Tibial nerve (tissue), 4 donors: ENCODE measurements at places on chromosomes 5 and 9. TPM values are rescaled to one million over a fixed set of nuclear protein-coding genes. Genes with fewer than 3 reads are reported as not detected.

- no peak overlapping the region for H3K4me3 ChIP-seq
- DNase-seq, result no peak
- no peaks in the 10 kb centered on the region for H3K27me3 ChIP-seq
- no peak overlapping the region for H3K27ac ChIP-seq
- H3K36me3 ChIP-seq, result no peaks in the 10 kb centered on the region
Measured at GRCh38 chr9:114551750-114552685, 35.6 kb upstream of the ATP6V1G1 start.

- H3K27ac ChIP-seq, result no peak overlapping the region
- H3K4me1 ChIP-seq, result peaks cover 9% of the 10 kb centered on the region
- no peak overlapping the region for H3K4me3 ChIP-seq
- no peaks in the 10 kb centered on the region for H3K27me3 ChIP-seq
Measured at GRCh38 chr5:129857116-129857515, 47.1 kb upstream of the CHSY3 start.

SPAAR gene
- 9.6 TPM for total RNA-seq

- H3K27me3 ChIP-seq, result no peaks in the 10 kb centered on the region
- DNase-seq, result no peak
- H3K27ac ChIP-seq, result no peak overlapping the region
- H3K4me1 ChIP-seq, result no peaks in the 10 kb centered on the region
- H3K36me3 ChIP-seq, result no peaks in the 10 kb centered on the region
Measured at GRCh38 chr5:158255609-158256008, 396.7 kb upstream of the CLINT1 start.

- H3K36me3 ChIP-seq, result peaks cover 26% of the 10 kb centered on the region
- no peaks in the 10 kb centered on the region for H3K27me3 ChIP-seq
- no peaks in the 10 kb centered on the region for H3K4me1 ChIP-seq
- no peak overlapping the region for H3K27ac ChIP-seq
- H3K4me3 ChIP-seq, result no peak overlapping the region
Measured at GRCh38 chr9:113269355-113269754, 6.0 kb downstream of the CDC26 start.

TCF7 gene
- 7.2 TPM for total RNA-seq

GRCh38 chr5:9622971-9623421 lies 7.2 kb downstream of the TAS2R1 start:
- H3K27ac ChIP-seq, result no peak overlapping the region
- no peak for DNase-seq
- no peaks in the 10 kb centered on the region for H3K27me3 ChIP-seq
- H3K4me3 ChIP-seq, result no peak overlapping the region
- H3K36me3 ChIP-seq, result no peaks in the 10 kb centered on the region

GRCh38 chr9:131707733-131708157 lies 32.1 kb downstream of the RAPGEF1 start:
- no peaks in the 10 kb centered on the region for H3K36me3 ChIP-seq
- H3K4me3 ChIP-seq, result no peak overlapping the region
- no peak overlapping the region for H3K27ac ChIP-seq
- no peaks in the 10 kb centered on the region for H3K27me3 ChIP-seq
- DNase-seq, result no peak
- peaks cover 63% of the 10 kb centered on the region for H3K4me1 ChIP-seq

- H3K4me3 ChIP-seq, result no peak overlapping the region
- peaks cover 5% of the 10 kb centered on the region for H3K27me3 ChIP-seq
- no peaks in the 10 kb centered on the region for H3K36me3 ChIP-seq
- peak; percentile 3 for DNase-seq
- H3K27ac ChIP-seq, result no peak overlapping the region
- peaks cover 14% of the 10 kb centered on the region for H3K4me1 ChIP-seq
Measured at GRCh38 chr5:368183-369084, 46.9 kb downstream of the AHRR start.

HAVCR2 gene
- total RNA-seq, result 14.5 TPM

DNA sequence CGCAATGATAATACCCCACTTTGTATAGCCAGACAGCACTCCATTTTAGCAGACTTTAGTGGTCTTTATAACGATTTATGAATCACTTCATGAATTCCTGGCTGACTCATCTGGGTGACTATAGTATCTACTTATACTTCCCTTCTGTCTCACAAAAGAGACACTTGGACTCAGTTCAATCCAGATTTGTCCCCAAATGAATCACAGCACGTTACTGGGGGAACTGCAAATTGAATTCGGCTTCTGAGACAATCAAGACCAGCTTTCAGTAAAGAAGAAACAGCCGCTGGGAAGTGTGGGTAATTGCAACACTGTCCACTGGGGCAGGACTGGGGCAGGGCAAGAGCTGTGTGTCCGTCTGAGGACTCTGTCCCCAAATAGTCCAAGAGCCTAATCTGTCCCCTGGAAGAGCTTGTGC lies 337.3 kb upstream of the RFX3 start:
- no peaks in the 10 kb centered on the region for H3K36me3 ChIP-seq
- DNase-seq, result peak; percentile 38
- H3K4me1 ChIP-seq, result no peaks in the 10 kb centered on the region
- no peaks in the 10 kb centered on the region for H3K27me3 ChIP-seq

- no peaks in the 10 kb centered on the region for H3K36me3 ChIP-seq
- peaks cover 33% of the 10 kb centered on the region for H3K4me1 ChIP-seq
- DNase-seq, result peak; percentile 44
- H3K27me3 ChIP-seq, result no peaks in the 10 kb centered on the region
- no peak overlapping the region for H3K4me3 ChIP-seq
Measured at GRCh38 chr9:107751567-107752210, 262.1 kb upstream of the KLF4 start.

GRCh38 chr9:136011376-136011702 lies 50.2 kb upstream of the UBAC1 start:
- H3K27ac ChIP-seq, result peak overlapping the region; percentile 91
- H3K4me1 ChIP-seq, result peaks cover 88% of the 10 kb centered on the region
- no peak for DNase-seq
- no peaks in the 10 kb centered on the region for H3K27me3 ChIP-seq
- H3K36me3 ChIP-seq, result no peaks in the 10 kb centered on the region
- no peak overlapping the region for H3K4me3 ChIP-seq

DNA sequence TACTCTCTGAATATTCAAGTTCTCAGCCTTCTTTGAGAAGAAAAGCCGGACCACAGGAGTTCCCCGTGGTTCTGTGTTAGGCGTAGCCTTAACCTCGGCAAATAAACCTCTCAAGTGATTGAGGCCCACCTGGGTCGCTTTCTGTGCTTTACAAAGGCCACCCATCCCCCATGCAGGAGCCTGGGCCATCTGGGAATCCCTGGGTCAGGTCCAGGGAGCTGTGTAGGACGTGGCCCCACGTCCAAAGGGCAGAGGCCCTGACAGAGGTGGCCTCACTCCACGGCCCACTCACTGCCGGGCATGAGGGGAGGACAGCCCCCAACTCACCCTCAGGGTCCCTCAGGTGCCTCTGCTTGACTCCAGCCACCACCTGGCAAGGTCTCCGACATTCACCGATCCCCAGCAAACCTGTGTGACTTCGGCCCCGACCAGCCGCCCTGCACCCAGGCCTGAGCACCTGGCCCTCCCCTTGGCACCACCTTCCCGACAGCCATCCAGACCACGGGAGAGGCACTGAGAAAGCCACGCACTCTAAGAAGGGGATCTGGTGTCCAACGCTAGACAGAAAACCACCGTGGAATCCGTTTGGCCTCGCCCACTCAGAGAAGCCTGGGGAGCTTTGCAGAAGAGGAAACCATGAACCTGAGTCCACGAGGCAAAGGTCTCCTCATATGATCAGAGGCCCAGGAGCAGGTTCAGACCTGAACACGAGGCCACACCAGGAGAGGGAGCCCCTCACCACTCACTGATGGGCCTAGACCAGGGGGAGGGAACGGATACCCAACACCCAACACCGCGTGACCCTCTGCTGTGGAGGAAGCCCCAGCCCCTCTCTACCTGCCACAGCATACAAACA lies 4.5 kb downstream of the SLC12A7 start:
- H3K27me3 ChIP-seq, result no peaks in the 10 kb centered on the region
- H3K27ac ChIP-seq, result peak overlapping the region; percentile 71
- no peaks in the 10 kb centered on the region for H3K36me3 ChIP-seq
- no peak for DNase-seq

NR2F1 gene
- 70.0 TPM for total RNA-seq

DNA sequence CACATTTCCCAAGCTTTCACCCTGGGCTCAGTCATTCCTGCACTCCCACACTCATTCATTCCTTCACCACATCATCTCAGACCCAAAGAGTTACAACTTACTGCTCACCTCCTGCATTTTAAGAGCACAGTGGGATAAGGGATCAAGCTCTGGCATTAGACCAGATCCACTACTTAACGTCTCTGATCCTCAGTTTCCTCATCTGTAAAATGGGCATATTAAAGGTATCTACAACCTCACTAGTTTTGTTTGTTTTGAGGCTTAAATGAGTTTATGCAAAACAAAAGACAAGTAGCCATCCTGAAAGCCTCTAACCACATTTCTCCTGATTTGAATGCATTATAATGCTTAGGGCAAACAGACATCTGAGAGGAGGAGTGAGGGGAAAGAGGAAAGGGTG lies 77.6 kb downstream of the KLHL3 start:
- no peaks in the 10 kb centered on the region for H3K27me3 ChIP-seq
- H3K4me3 ChIP-seq, result no peak overlapping the region
- no peak for DNase-seq
- H3K36me3 ChIP-seq, result no peaks in the 10 kb centered on the region
- peaks cover 9% of the 10 kb centered on the region for H3K4me1 ChIP-seq
- no peak overlapping the region for H3K27ac ChIP-seq

DNA sequence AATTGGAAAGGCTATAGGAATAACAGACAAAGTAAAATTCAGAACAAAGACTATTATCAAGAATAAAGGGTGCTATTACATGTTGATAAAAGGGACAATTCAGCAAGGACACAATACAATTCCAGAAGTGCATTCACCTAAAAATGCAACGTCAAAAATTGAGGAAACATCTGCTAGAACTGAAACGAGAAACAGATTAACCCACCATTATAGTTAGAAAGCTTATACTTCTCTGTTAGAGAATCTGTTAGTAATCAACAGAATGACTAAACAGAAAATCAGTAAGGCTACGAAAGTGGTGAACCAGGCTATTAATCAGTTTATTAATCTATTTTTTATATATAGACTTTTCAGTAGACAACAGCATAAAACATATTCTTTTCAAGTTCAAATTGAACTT lies 14.8 kb downstream of the FCN1 start:
- no peak overlapping the region for H3K27ac ChIP-seq
- H3K27me3 ChIP-seq, result no peaks in the 10 kb centered on the region
- no peaks in the 10 kb centered on the region for H3K4me1 ChIP-seq
- H3K4me3 ChIP-seq, result no peak overlapping the region
- DNase-seq, result no peak

GRCh38 chr9:91427873-91428272 lies 4.2 kb upstream of the NFIL3 start:
- no peak overlapping the region for H3K4me3 ChIP-seq
- peak overlapping the region; percentile 38 for H3K27ac ChIP-seq
- H3K27me3 ChIP-seq, result no peaks in the 10 kb centered on the region
- DNase-seq, result no peak
- no peaks in the 10 kb centered on the region for H3K36me3 ChIP-seq

DNA sequence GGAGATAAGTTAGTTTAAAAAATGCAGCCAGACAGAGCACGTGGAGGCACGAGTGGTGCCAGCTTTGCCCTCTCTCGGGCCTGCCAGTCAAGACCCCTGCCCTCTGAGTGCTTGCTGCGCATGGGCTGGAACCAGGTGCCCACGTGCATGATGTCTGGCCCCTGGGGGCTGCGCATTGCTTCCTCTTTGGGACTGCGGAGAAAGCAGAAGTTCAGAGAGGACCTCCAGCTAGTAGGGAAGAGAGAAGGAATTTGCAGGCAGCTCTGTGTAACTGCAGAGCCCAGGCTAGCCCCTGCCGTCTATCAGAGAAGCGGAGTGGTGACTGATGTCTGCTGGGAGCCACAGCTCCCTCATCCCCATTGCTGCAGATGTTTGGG lies 9.7 kb upstream of the RNU6ATAC start:
- H3K27me3 ChIP-seq, result no peaks in the 10 kb centered on the region
- H3K4me3 ChIP-seq, result no peak overlapping the region
- no peak for DNase-seq
- H3K27ac ChIP-seq, result no peak overlapping the region
- no peaks in the 10 kb centered on the region for H3K36me3 ChIP-seq

DNA sequence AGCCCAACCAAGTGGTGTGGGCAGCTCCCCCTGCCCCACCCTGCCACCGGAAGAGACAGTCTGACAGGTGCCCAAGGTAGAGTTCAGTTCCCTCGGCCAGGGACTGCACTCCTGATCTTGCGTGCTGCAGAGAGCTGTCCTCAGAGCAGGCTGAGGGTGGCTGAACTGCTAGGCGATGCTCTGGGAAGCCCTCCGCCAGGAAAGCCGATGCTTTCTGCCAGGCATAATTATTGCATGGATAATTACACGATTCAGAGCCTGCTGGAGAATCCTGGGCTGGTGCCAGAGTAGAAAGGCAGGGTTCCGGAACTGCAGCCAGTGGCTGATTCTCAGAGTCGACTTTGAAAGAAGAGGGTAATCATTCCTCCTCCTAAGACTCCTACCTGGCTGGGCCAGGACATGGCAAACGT lies 19.3 kb downstream of the KCNIP1 start:
- DNase-seq, result no peak
- H3K4me1 ChIP-seq, result peaks cover 8% of the 10 kb centered on the region
- H3K36me3 ChIP-seq, result no peaks in the 10 kb centered on the region

DNA sequence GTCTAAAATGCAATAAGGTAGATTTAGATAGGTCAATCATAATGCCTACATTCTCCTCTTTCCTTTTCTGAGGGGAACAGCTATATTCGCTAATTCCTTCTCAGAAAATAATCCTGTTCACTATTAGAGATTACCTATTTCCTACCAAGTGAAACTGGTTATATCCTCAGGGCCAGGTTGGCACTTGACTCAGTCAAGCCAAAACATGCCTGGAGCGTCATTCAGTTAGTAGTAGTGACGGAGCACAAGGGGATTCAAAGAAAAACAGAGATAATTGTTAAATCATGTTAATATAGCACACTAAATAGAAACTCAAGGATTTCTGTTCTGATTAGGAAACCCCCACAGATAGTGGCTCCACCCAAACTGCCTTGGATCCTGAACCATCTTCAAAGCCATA lies 515.4 kb upstream of the PTPRD start:
- H3K27ac ChIP-seq, result no peak overlapping the region
- DNase-seq, result no peak
- H3K4me1 ChIP-seq, result no peaks in the 10 kb centered on the region
- no peaks in the 10 kb centered on the region for H3K36me3 ChIP-seq
- H3K27me3 ChIP-seq, result no peaks in the 10 kb centered on the region

OBP2B gene
- total RNA-seq, result not detected

GRCh38 chr5:59917121-59917520 lies 23.6 kb upstream of the PDE4D start:
- no peak overlapping the region for H3K4me3 ChIP-seq

- H3K4me1 ChIP-seq, result no peaks in the 10 kb centered on the region
- no peak for DNase-seq
- no peaks in the 10 kb centered on the region for H3K36me3 ChIP-seq
- no peak overlapping the region for H3K4me3 ChIP-seq
- peaks cover 8% of the 10 kb centered on the region for H3K27me3 ChIP-seq
- H3K27ac ChIP-seq, result no peak overlapping the region
Measured at GRCh38 chr5:122319897-122320296, 7.9 kb downstream of the SNCAIP start.

DNA sequence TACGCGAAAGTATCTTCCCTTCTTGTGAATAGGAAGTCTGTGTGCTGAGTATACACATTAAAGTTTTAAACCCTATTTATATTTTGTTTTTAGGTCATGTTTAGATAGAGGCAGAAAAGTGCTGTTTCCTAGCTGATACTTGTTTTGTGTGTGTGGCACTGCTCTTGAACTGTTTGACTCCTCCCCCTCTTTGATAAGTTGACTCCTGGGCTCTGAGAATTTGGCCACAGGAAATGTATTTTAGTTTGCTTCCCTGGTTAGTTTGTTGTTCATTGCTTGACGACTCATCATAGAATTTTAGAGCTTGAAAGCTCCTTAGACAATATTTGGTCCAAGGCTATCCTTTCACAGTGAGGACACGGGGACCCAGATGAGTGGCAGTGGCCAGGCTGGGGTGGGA lies 2.0 kb upstream of the CDC14B start:
- no peak for DNase-seq
- no peaks in the 10 kb centered on the region for H3K27me3 ChIP-seq
- H3K27ac ChIP-seq, result no peak overlapping the region
- H3K36me3 ChIP-seq, result no peaks in the 10 kb centered on the region
